ENCODE measurements at places on chromosomes 11 and 22.

GRCh38 chr11:27386181-27386845 is 23.3 kb upstream of the CCDC34 start:
- DNase-seq = no peak

GRCh38 chr22:40065981-40066380 is 71.2 kb downstream of the FAM83F start:
- DNase-seq = no peak

- no peak for DNase-seq
Observed at GRCh38 chr11:86372041-86372440, 2.6 kb upstream of the CCDC81 start.

- no peak for DNase-seq
Observed at GRCh38 chr11:73194034-73194507, 24.0 kb upstream of the P2RY2 start.

DNA sequence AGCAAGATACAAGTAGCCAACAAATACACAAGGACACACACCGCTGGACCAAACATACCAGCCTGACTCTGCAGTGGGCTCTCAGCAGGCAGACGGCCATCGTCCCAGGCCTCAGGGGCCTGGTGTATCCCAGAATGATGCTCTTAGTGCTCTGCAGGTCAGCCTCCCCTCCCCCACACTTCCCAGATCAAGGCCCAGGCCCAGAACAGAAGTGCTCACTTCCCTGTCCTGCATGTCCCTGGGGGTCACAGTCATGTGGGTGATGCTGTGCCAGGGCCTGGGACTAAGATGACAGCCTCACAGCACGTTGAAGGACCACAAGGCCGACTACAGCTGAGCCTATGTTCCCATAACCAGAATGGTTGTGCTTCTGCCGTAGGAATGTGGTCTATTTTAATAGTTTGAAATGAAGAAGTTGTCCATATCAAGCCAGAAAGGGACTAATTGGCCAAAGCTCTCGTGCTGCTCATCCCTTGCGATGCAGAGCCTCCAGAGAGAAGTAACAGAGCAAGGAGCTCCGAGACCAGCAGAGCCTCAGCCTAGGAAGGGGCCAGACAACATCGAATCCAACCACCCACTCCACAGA is 48.6 kb downstream of the GAB4 start:
- no peak for DNase-seq

- no peak for DNase-seq
Observed at GRCh38 chr11:117884994-117885393, 8.5 kb upstream of the FXYD6 start.

- no peak for DNase-seq
Observed at GRCh38 chr11:116224154-116224888, 548.5 kb downstream of the BUD13 start.

GRCh38 chr22:29122041-29122440 is 49.2 kb downstream of the KREMEN1 start:
- DNase-seq = no peak

DNA sequence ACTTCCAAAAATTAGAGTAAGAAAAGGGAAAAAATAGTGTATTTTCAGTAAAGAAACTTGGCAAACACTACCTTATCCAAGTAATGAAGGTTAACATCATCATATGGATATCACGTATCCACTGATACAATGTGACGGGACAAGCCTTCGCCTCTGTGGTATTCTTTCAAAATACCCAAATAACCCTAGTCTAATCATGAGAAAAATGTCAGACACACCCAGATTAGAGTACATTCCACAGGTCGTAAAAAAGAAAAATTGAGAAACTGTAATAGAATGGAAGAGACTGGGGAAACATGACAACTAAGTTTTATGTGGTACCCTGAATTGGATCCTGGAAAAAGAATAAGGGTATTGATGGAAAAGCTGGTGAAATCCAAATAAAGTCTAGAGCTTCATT is 48.9 kb downstream of the NARS2 start:
- DNase-seq = no peak

DNA sequence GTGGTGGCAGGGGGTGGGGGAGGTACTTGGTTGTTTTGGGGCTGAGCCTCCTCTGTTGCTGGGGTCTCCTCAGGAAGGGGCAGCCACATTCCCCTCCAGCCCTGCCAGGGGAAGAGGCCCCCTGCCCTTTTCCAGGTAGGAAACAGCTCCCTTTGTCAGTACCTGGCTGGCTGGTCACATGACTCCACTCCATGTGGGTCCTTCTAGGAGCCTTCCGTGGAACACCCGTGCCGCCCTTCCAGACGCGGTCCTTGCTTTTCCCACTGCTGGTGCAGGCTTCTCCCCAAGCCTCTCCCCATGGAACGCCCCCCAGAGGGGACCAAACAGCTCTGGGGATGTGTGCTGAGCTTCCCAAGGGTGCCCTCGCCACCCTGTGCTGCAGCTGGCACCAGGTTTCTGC is 19.9 kb downstream of the IFT27 start:
- no peak for DNase-seq

GRCh38 chr11:58613228-58613627 is 9.2 kb upstream of the CNTF start:
- DNase-seq = no peak

DNA sequence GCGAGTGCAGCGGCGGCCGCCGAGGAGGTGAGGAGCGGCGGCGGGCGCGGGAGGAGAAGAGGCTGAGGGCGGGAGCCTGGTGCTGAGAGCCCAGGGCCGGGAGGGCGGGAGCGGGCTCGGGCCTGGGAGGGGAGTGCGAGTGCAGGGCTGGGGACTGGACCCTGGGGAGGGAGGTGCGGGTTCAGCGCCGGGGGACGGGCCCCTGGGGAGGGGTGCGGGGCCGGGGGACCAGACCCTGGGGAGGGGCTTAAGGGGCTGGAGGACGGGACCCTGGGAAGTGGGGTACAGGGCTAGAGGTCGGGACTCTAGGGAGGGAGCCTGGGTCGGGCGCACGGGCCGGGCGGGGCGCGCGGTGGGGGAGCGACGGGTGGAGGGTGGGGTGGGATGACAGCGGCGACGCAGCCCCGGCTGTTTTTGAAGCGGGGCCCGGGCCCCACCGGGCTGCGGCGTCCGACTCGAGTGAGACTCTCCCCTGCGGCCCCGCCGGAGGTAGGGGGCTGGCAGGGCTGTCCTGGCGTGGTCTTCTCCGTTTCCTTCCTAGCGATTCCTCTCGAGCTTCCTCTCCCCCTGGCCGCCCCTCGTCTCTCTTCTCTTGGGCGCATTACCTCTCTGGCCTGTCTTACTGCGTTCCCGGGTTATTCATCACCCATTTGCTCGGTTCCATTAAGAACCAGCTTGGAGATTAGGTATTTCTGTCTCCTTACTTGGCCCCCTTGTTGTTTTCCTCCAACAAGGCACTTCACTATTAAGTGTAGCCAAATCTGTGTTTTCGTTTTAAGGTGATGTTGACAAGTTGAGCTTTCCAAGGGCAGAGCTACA is 754 bp downstream of the NUP50 start:
- no peak for DNase-seq

- no peak for DNase-seq
Observed at GRCh38 chr11:41189701-41190436, 269.6 kb downstream of the LRRC4C start.

DNA sequence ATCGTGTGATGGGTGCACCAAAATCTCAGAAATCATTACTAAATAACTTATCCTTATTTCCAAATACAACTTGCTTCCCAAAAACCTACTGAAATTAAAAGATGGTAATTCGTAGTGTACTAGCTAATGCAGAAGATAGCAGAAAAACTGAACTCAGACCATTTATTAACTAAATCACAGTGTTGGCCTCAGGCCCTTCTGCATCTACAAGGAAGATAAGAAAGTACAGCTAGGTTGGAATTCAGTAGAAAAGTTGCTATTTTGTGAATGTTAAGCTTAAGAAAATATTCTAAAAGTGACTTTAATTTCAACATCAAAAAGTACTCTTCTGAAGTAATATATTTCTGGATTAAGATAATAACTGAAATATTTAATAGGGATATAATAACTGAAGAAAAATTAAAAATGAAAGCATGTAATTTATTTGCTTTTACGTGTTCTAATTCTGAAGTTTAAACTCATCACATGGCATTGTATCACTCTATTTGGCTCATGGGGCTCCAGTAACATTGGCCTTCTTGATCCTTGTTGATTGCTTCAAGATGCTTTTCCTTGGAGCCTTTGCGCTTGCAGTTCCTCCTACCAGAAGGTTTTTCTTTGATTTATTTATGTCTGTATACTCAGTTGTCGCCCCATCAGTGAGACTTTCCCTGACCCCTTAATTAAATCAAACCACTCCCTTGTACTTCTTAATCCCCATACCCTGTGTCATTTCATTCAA is 847.9 kb upstream of the ANO3 start:
- DNase-seq = no peak

- no peak for DNase-seq
Observed at GRCh38 chr11:72483412-72484186, 49.3 kb upstream of the CLPB start.

GRCh38 chr11:99148352-99148751 is 127.6 kb downstream of the CNTN5 start:
- DNase-seq = no peak

DNA sequence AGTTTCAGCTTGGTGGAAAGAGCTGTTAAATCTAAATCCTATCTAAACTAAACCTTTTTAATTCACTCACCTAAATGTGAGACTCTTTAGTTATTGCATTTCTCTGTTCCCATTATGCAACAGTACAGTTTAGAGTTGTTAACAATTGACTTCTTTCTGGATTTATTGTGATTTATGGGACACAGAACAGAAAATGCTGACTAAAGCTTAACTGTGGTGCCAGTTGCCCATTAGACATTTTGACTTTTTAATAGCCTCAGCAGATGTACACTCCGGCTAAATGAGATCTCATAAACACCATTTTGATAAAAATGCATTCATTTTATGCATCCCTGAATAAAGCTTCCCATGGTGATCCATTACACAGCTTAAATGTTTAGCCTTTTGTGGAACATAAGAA is 356.6 kb downstream of the CASP12 start:
- DNase-seq = no peak

GRCh38 chr11:81574301-81574700 is 1159.4 kb downstream of the FAM181B start:
- DNase-seq = no peak

DNA sequence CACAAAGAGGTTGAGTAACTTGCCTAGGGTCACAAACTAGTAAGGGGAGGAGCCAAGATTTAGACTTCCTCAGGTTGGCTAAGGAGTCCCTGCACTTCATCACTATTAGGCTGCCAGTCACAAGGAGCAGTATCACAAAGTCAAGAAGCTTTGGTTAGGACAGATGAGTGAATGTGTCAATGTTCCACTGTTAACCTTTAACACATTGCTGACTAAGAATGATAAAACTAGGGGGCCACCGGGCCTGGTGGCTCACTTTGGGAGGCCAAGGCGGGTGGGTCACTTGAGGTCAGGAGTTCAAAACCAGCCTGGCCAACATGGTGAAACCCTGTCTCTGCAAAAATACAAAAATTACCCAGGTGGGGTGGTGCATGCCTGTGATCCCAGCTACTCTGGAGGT is 32.0 kb downstream of the TMEM123 start:
- no peak for DNase-seq

GRCh38 chr11:40100162-40100553 is 1359.3 kb downstream of the LRRC4C start:
- no peak for DNase-seq

- DNase-seq = no peak
Observed at GRCh38 chr11:119089319-119089718, 4.6 kb downstream of the HMBS start.

DNA sequence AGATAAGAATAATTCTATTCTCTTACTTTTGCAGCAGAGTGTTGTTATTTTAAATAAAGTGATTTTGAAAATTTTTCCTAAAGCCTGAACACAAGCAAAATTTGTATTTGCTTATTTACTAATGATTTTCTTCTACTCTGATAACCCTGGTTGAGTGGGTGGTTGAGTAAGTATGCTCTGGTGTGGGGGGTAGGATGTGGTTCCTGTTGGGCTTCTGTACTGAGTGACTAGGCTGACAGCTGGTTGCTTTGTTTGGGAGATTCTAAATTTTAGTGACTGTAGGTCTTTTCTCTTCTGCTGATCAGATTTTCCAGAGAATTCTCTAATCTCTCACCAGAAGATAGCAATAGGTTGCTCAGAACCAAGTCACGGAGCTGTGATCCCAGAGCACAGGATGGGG is 61.6 kb downstream of the METTL15 start:
- no peak for DNase-seq

- DNase-seq = no peak
Observed at GRCh38 chr11:128741916-128742315, 48.0 kb downstream of the FLI1 start.

DNA sequence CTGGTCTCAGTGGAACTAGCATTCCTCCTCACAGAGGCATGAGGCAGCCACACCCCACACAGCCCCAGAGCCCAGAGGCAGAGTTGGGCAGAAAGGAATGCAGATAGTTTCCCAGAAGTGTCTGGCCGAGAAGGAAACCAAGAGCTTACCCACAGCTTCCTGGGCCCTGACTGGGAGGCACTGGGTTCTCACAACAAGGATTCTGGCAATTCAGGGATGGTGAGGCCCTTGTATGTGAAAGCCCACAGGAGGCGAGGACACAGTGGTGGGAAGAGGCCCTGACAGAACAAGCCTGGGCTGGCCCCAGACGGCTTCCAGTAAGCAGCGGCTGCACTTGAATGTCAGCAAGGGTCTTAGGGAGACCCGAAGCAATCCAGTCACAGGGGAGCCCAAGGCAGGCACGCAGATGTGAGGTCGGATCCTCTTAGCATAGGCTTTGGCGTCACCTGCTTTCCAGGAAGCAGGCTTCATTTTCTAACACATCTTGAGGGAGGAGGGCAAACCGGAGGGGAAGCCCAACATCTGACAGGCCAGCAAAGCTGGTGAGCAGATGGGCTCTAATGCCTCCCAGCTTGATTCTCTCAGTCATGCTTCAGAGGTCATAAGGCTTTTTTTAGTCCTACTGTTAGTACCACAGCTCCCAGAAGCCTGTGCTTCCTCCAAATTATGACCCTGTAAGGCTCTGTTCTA is 78.3 kb upstream of the AKIP1 start:
- peak; percentile 51 for DNase-seq

GRCh38 chr11:15852179-15852578 is 504.2 kb downstream of the SOX6 start:
- no peak for DNase-seq

GRCh38 chr11:119087123-119087522 is 2.4 kb downstream of the HMBS start:
- DNase-seq = no peak

DNA sequence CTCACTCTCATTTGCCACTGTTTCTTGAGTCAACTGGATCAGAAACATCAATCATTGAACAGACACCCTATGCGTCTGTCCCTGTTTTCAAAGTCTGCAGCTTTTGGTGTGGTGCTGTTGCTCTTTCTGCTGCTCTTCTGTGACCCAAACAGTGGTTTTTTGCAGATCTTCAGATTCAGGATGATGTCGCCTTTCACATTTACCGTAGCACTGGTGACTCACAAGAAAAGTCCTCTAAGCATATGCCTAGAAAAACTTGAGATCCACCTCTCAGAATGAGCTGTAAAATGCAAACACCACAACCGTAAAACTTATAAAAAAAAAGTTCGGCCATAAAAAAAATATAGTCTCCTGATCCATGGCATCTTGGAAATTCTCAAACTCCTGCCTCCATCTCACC is 400.4 kb downstream of the NTM start:
- no peak for DNase-seq
